Testis (tissue), 5 donors: ENCODE measurements at places on chromosomes 2 and 18. TPM values are rescaled to one million over a fixed set of nuclear protein-coding genes. Genes with fewer than 3 reads are reported as not detected.

The RBKS gene
- 18.4 TPM for polyA plus RNA-seq

The PXDN gene
- 26.7 TPM for polyA plus RNA-seq

The AOX1 gene
- polyA plus RNA-seq: 34.1 TPM

The CAPN14 gene
- 0.36 TPM for polyA plus RNA-seq

The EFR3B gene
- 3.0 TPM for polyA plus RNA-seq

The AQP4 gene
- polyA plus RNA-seq: 8.2 TPM

The PROKR1 gene
- 0.36 TPM for polyA plus RNA-seq

The HOXD13 gene
- 0.36 TPM for polyA plus RNA-seq

The OBSL1 gene
- 312 TPM for polyA plus RNA-seq

The SLC66A3 gene
- polyA plus RNA-seq: 23.3 TPM

The MRPL30 gene
- 17.3 TPM for polyA plus RNA-seq

The TEKT4 gene
- 25.3 TPM for polyA plus RNA-seq

The GAL3ST2 gene
- 0.54 TPM for polyA plus RNA-seq

The ZNF521 gene
- 8.7 TPM for polyA plus RNA-seq

The PLCL1 gene
- 2.6 TPM for polyA plus RNA-seq
